ENCODE measurements at places on chromosomes 2 and 18.

- no peak overlapping the region for H3K4me3 ChIP-seq
- no peaks in the 10 kb centered on the region for H3K27me3 ChIP-seq
- no peaks in the 10 kb centered on the region for H3K4me1 ChIP-seq
- H3K36me3 ChIP-seq = no peaks in the 10 kb centered on the region
- no peak overlapping the region for H3K27ac ChIP-seq
Observed at GRCh38 chr2:145076085-145076484, 556.2 kb upstream of the ZEB2 start.

DNA sequence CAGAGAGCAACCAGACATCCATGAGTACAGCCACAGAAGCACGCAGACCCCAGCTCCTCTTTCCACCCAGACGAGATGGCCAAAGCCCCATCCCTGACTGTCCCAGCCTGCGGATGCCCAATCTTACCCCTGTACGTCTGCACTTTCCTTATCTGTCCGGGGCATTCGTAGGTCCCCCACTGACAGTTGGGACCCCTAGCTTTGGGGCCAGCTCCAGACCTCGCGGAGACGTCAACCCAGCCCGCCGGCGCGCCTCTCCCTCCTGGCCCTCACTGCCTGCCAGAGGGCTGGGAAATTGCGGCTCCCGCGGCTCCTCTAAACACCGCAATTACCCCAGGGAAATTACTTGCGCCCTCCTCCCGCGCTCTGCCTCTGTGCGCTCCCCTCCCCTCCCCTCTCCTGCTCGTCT is 2.3 kb downstream of the ECEL1 start:
- no peak overlapping the region for H3K4me3 ChIP-seq
- ATAC-seq = no peak
- no peak overlapping the region for H3K27ac ChIP-seq
- peaks cover 80% of the 10 kb centered on the region for H3K27me3 ChIP-seq
- peaks cover 8% of the 10 kb centered on the region for H3K4me1 ChIP-seq

GRCh38 chr18:1026930-1027329 is 122.3 kb downstream of the ADCYAP1 start:
- no peaks in the 10 kb centered on the region for H3K36me3 ChIP-seq
- H3K27me3 ChIP-seq = no peaks in the 10 kb centered on the region
- no peak overlapping the region for H3K27ac ChIP-seq
- H3K4me3 ChIP-seq = no peak overlapping the region
- no peak for ATAC-seq

GRCh38 chr18:23827681-23828080 is 138.4 kb downstream of the LAMA3 start:
- no peak for ATAC-seq
- H3K4me3 ChIP-seq = no peak overlapping the region
- H3K36me3 ChIP-seq = no peaks in the 10 kb centered on the region
- no peak overlapping the region for H3K27ac ChIP-seq

GRCh38 chr18:35027206-35027605 is 14.0 kb upstream of the MAPRE2 start:
- no peaks in the 10 kb centered on the region for H3K36me3 ChIP-seq
- peaks cover 26% of the 10 kb centered on the region for H3K4me1 ChIP-seq
- no peaks in the 10 kb centered on the region for H3K27me3 ChIP-seq

DNA sequence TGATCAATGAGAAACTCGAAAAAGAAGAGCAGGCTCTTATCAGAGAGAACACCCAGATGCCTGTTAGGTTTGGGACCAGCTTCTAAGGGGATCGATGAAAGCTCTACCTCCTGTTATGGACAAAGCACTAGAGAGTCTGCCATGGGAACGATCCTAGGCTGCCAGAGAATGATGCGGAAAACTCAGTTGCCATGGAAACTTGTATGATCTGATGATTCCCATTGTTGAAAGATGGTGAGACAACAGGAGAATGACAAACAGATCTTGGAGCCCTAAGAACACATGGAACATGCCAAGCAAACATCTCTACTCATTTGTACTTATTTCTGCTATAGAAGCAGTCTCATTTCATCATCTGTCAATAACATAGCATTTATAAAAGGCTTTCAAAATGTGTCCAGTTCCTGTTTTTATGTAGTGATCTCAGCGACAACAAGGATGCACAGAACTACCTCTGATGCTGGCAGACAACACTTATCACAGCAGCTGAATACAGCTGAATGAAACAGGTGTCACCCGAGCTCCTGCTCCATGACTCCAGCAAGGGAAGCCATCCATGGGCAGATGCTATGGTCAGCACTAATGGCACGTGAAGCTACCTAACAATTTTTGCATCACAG is 59.6 kb downstream of the NCKAP5 start:
- H3K4me1 ChIP-seq = no peaks in the 10 kb centered on the region
- ATAC-seq = no peak
- H3K27me3 ChIP-seq = no peaks in the 10 kb centered on the region

DNA sequence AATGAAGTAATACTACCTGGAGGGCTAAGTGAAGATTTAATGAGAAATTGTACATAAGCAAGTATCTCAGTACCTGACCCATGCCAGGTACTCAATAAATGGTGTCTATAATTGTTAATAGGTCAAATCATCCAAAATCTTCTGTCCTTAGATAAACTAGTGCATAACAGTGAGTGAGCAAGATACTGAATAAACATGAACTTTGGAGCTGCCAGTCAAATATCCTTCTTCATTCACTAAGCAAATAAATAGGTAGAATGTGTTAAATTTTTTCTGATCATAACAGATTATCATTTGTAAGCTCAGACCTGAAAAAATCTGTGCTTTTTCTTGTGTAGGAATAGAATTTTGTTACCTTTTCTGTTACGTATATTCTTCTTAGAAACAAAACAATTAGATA is 39.6 kb downstream of the RAB3GAP1 start:
- H3K36me3 ChIP-seq = peaks cover 68% of the 10 kb centered on the region
- no peaks in the 10 kb centered on the region for H3K4me1 ChIP-seq
- H3K4me3 ChIP-seq = no peak overlapping the region
- no peaks in the 10 kb centered on the region for H3K27me3 ChIP-seq

- H3K4me3 ChIP-seq = no peak overlapping the region
- ATAC-seq = no peak
- no peak overlapping the region for H3K27ac ChIP-seq
- H3K4me1 ChIP-seq = no peaks in the 10 kb centered on the region
Observed at GRCh38 chr2:3952866-3953516, 249.6 kb downstream of the DCDC2C start.

- no peak for ATAC-seq
- no peaks in the 10 kb centered on the region for H3K27me3 ChIP-seq
- H3K4me3 ChIP-seq = no peak overlapping the region
- H3K27ac ChIP-seq = no peak overlapping the region
Observed at GRCh38 chr2:15076668-15077067, 444.2 kb downstream of the LRATD1 start.

DNA sequence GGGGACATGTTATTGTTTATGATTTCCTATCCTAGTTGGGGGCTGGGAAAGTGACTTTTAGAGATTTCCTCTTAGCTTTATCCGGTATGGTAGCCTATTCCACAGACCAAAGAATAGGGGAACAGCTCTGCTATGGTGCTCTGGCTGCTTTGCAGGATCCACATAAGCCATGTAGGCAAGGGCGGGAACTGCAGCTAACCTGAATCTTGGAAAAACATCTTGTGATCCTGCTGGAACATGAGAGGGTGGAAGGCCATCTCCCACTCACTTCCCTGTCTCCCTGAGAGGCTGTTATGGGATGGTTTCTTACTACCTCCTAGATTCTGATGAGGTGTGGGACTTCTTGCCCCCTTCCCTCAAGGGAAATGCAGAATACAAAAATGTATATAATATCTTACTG is 2.0 kb upstream of the DARS1 start:
- no peak overlapping the region for H3K4me3 ChIP-seq
- peaks cover 5% of the 10 kb centered on the region for H3K36me3 ChIP-seq
- ATAC-seq = no peak
- H3K4me1 ChIP-seq = peaks cover 30% of the 10 kb centered on the region

DNA sequence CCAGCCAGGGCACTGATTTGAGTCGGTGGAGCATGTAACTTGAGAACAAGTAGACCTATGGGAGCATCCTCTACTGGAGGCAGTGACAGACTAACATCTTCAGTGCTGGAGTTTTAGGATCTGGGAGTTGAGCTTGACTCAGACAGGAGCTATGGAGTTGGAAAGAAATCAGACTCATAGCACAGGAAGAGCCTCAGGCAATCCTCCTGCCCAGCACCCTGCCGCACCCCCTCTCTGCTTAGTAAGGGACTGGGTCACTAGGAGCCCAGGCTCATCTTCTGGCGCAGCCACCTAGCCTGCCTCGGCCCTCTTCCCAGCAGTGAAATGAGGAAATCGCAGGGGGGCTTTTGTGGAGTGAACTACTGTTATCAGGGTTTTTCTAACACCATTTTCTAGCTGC is 3.6 kb downstream of the ARID5A start:
- no peaks in the 10 kb centered on the region for H3K27me3 ChIP-seq
- no peak for ATAC-seq
- peak overlapping the region; percentile 69 for H3K4me3 ChIP-seq
- peak overlapping the region; percentile 94 for H3K27ac ChIP-seq

GRCh38 chr2:232336241-232336736 is 42.3 kb upstream of the ALPP start:
- no peak overlapping the region for H3K4me3 ChIP-seq
- peaks cover 34% of the 10 kb centered on the region for H3K36me3 ChIP-seq
- ATAC-seq = no peak
- no peak overlapping the region for H3K27ac ChIP-seq
- H3K4me1 ChIP-seq = no peaks in the 10 kb centered on the region

DNA sequence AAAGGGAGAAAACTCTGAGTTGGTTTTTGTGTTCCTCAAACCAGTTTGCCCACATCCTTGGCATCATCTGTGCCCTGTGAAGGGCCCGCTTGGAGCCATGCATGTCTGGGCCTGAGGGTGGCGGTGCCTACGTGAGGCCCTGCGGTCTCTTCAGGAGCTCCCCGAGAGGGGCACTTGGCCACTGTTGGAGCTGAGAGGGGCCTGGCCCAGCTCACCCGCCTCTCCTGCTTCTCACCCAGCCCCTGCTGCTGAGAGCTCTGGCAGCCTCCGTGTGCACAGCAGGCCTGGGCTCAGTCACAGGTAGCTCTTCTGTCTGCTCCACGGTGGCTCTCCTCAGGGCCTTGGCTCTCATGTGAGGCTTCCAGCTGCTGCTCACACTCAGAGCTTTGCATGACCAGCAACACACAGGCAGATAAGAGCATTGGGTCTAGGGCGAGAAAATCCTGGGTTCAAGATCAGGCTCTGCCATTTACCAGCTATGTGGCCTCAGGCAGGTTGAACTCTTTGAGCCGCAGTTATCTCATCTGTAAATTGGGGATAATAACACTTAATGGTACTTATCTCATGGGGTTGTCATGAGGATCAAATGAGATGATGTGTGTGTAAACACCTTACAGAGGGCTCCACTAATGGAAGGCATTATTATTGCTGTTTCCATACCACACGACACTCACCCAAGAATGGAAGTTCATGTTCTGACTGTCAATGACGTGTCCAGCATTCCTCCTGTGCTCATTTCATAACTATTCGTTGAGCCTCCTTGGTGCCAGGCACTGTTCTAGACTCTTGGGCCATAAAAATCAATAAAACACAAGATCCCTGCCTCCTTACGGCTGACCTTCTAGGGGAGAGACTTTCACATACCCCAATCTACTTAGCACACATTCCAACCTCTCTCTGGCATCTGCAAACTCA is 41.6 kb upstream of the PLB1 start:
- peaks cover 14% of the 10 kb centered on the region for H3K4me1 ChIP-seq
- no peaks in the 10 kb centered on the region for H3K36me3 ChIP-seq
- no peak overlapping the region for H3K27ac ChIP-seq
- H3K4me3 ChIP-seq = no peak overlapping the region
- no peak for ATAC-seq
- peaks cover 10% of the 10 kb centered on the region for H3K27me3 ChIP-seq

- peaks cover 23% of the 10 kb centered on the region for H3K4me1 ChIP-seq
- no peaks in the 10 kb centered on the region for H3K36me3 ChIP-seq
- no peak for ATAC-seq
Observed at GRCh38 chr2:102033750-102034682, 42.3 kb downstream of the IL1R2 start.

DNA sequence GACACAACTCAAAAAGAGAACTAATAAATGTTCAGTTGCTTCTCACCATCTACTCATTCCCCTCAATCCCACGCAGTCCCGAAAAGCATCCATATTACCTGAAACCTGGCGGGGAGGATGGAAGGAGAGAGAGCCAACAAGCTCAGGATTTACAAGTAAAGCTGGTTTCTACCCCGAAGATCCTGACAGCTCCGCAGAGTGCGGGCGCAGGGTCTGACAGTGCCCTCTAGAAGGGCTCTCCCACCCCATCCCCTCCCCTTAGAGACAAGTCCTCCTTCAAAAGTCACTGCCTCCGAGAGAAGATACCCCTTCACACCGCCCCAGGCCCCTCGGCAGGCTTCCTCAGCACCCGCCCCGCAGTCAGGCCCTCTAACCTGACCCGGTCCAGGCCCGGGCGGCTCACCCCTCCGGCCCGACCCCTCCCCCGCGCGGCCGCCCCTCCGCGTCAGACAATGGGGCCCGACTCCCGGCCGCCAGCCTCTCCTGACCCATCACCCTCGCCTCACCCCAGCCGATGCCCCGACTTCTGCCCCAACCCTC is 550 bp downstream of the RAB1A start:
- peak overlapping the region; percentile 99 for H3K4me3 ChIP-seq
- ATAC-seq = peak; percentile 24
- peaks cover 12% of the 10 kb centered on the region for H3K36me3 ChIP-seq
- no peaks in the 10 kb centered on the region for H3K27me3 ChIP-seq
- H3K27ac ChIP-seq = peak overlapping the region; percentile 96

- peaks cover 20% of the 10 kb centered on the region for H3K27me3 ChIP-seq
- no peaks in the 10 kb centered on the region for H3K36me3 ChIP-seq
- ATAC-seq = no peak
- H3K4me1 ChIP-seq = peaks cover 1% of the 10 kb centered on the region
- H3K27ac ChIP-seq = no peak overlapping the region
Observed at GRCh38 chr2:118945881-118946280, 3.9 kb downstream of the MARCO start.

GRCh38 chr2:38148501-38148900 is 72.5 kb upstream of the CYP1B1 start:
- H3K4me3 ChIP-seq = no peak overlapping the region
- H3K27ac ChIP-seq = no peak overlapping the region
- peaks cover 7% of the 10 kb centered on the region for H3K4me1 ChIP-seq

GRCh38 chr18:55886886-55887285 is 298.9 kb upstream of the TCF4 start:
- no peak overlapping the region for H3K4me3 ChIP-seq
- no peak overlapping the region for H3K27ac ChIP-seq
- H3K36me3 ChIP-seq = no peaks in the 10 kb centered on the region
- no peaks in the 10 kb centered on the region for H3K4me1 ChIP-seq
- no peaks in the 10 kb centered on the region for H3K27me3 ChIP-seq

- no peak overlapping the region for H3K4me3 ChIP-seq
- H3K4me1 ChIP-seq = no peaks in the 10 kb centered on the region
- no peak overlapping the region for H3K27ac ChIP-seq
- no peaks in the 10 kb centered on the region for H3K36me3 ChIP-seq
- H3K27me3 ChIP-seq = peaks cover 31% of the 10 kb centered on the region
Observed at GRCh38 chr18:24346254-24346653, 51.4 kb downstream of the OSBPL1A start.

DNA sequence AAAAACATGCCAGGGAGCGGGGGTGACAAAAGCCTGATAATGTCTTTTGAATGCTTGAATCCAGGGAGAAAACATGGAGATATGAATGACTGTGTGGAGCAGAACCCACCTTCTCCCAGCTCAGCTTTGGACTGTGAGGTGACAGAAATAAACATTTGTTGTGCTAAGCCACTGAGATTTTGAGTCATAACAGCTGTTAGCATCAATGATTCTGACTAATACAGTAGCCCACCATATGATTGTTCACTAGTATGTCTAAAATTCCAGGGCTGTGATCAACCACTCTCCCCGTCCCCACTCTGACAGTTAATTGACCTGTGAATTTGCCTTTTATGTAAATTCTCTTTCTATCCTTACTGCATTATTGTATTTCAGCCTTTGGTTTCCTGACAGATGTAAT is 69.1 kb downstream of the PDK1 start:
- H3K27me3 ChIP-seq = no peaks in the 10 kb centered on the region
- peaks cover 35% of the 10 kb centered on the region for H3K36me3 ChIP-seq
- no peak overlapping the region for H3K4me3 ChIP-seq
- no peak overlapping the region for H3K27ac ChIP-seq
